Peyer's patch (tissue), 4 donors: ENCODE measurements at places on chromosomes 12 and 14. TPM values are rescaled to one million over a fixed set of nuclear protein-coding genes. Genes with fewer than 3 reads are reported as not detected.

GRCh38 chr14:32339188-32339587, 10.1 kb downstream of the AKAP6 start:
- DNase-seq = no peak

DNA sequence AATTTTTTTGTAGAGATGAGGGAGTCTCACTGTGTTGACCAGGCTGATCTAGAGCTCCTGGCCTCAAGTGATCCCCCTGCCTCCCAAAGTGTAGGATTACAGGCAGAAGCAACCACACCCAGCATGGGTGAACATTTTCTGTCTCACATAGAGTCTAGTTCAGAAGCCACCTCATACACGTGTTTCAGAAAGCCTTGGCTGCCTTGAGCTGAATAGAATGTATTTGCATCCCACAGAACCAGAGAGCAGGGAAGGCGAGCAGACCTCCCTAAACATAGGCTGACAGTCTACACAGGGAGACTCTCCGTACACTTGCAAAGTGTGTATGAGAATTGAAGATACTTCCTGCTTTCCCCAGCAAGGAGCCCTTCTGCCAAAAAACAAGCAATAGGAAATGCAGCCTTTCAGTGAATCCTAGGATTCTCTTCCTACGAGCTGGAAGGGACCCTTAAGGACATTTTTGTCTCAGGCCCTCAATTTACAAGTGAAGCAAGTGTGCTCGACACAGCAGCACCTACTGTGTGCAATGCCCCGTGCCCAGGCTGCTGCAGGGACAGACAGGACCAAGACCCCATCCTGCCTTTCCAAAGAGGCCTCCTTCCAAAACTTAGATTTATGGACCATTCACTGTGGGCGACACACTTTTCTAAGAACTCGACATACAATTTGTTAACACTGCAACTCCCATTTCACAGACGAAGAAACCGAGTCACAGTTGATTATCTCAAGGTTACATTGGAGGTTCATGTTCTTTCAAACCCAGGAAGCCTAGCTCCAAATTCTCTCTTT, 11.2 kb downstream of the NUAK1 start:
- no peak for DNase-seq

GRCh38 chr14:100891051-100891450, 12.5 kb downstream of the RTL1 start:
- peak; percentile 21 for DNase-seq

- DNase-seq = peak; percentile 51
Measured at GRCh38 chr12:42589465-42590329, at the start of gene PRICKLE1. Gene PRICKLE1, minus strand, starts transcription at chr12:42589746. Its CDS starts 117,230 bp downstream, at chr12:42472516.

DNA sequence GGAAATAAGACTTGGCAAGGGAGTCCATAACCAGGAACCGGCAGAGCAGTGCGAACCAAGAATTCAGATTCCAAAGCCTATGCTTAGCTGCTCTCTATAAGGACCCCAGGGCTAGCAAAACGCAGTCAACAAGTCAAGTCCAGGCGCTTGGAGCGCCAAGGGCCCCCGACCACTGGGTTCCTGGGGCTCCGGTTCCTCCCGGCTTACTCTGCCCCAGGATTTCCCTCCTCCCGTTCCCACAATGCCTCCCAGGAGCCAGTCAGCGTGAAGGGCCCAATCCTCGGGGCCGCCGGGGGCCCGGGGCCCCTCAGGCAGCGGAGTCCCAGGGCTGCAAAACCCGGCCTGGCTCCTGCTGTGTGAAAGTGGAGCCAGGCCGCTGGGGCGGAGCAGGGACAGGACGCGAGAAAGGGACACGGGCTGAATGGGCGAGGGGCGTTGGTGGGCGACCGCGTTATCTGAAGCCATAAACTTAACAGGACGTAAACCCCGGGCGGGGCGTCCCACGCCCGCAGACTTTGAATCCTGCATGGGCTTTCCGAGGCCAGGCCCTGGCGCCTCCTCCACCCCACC, 1.5 kb downstream of the KRT8 start:
- DNase-seq = peak; percentile 89

DNA sequence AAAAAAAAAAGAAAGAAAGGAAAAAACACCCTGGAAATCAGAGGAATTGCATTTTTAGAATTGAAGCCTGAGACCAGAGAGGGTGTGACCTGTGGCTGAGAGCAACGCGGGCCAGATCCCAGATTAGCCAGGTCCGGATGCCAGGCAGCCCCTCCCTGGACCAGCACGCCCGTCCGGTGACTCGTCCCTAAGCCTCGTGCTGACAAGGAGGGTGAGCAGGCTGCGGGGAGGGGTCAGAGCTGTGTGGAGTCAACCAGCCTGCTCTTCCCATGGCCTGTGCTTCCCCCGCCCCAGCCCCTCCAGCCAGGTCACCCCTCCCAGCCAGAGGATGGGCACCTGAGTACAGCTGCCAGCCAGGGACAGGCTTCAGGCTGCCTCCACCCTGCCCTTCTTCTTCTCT, 4.2 kb upstream of the KLC1 start:
- DNase-seq = peak; percentile 81

DNA sequence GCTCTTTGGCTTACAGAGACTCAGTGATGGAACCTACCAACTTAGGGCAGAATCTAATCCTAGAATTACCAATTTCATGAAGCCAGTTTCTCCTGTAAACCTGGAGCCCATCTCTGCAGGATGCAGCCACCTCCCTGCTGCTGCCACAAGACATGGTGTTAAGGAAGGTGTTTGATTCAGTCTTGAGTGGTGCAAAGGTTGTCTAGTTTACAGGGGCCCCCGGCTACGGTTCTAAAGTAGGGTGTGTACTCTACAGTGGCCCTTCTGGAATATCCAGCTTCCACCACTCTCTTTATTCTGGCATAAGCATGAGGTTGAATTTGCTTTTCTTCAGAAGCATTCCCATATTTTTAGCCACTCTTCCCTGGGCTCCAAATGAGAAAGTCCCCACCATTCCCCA, 154.1 kb upstream of the GRIP1 start:
- no peak for DNase-seq

DNA sequence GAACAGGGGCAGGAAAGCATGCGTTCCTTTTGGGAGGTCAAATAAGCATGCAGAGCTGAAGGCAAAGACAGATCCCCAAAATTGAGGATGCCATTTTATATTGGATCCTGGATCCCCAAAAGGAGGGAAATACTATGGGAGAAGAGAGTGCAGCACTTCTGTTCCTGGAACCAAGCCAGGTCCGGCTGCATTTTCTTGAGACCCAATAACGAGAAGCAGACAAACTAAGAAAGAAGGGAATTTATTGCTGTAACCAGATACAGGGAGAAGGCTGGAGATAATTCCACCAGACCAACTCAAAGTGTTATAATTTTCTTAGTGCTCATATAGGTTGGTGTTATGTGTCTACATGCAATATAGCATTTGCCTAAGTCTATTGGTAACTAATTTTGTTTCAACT, 60.8 kb downstream of the PDE6H start:
- DNase-seq = no peak

GRCh38 chr14:66369157-66369697, 116.9 kb upstream of the CCDC196 start:
- no peak for DNase-seq

DNA sequence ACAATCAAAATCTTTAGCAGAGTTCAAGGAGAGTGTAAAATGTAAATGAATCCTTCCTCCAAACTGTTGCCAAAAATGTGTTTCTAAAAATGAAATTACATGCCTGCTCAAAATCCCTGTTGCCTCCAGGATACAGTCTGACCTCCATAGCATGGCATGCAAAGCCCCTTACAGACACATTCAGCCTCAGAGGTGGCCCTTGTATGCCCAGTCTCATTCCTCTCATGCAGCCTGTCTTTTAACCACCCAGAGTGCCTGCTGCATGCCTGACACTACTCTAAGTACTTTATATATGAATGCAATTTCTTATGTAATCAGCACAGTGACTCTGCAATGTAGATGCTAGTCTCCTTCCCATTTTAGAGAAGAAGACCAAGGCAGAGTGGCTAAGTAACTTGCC, 24.4 kb upstream of the PTPRQ start:
- no peak for DNase-seq

DNA sequence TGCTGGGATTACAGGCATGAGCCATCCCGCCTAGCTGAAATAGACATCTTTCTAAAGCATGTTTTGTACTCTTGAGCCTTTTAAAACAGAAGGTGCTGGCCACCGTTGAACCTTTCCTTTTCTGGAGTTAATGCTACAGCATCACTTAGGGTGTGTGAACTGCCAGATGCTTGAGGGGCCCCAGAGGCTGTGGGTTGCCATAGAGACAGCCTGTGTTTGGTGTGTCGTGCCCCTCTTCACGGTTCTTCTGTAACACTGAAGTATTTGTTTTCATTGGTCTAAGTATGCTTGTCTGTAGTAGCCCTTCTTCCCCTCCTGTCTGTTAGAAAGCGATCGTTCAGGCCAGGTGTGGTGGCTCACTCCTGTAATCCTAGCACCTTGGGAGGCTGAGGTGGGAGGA, 30.8 kb downstream of the PLEKHG3 start:
- DNase-seq = no peak

GRCh38 chr14:106787626-106788025, 1261.2 kb downstream of the TMEM121 start:
- no peak for DNase-seq

GRCh38 chr12:78886719-78887407, 22.3 kb downstream of the SYT1 start:
- no peak for DNase-seq

DNA sequence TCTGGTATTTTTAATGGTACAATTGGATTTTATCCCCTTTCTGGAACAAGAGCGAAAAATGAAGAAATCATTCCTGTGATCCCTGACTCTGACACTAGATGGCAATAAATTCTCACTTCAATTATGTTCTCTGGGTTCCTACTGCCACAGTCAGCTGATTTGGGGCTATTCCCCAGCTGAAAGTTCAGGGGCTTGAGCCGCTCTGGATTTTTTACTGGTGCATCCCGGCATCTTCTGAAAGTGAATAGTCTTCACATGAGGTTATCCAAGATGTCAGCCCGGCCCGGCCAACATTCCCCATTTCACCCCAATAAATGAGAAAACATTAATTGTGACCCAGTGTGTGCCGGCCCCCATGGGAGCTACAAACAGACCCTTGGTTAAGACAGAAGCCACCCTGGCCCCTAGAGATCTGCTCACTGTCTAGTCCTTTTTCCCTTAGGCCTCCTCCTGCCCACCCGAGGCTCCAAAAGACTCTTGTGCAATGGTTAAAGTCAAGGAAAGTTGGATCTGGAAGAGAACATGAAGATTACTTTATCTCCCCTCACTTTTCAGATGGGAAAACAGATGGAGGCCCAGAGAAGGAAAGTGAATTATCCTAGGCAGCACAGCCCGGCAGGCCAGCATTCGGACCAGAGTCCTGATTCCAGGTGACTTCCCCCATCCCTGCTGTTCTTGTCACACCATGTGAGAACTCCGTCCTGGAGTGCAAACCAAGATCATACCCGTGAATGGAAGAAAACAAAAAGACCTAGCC, 20.8 kb downstream of the CKAP4 start:
- no peak for DNase-seq

GRCh38 chr12:76940671-76941445, 62.0 kb upstream of the CSRP2 start:
- DNase-seq = no peak

GRCh38 chr12:65121049-65121955, at the start of gene WIF1:
Gene WIF1, minus strand, starts transcription at chr12:65121305. Its CDS starts 114 bp downstream, at chr12:65121191.
- peak; percentile 46 for DNase-seq

Gene IFNG-AS1
- total RNA-seq = not detected

Gene ACIN1
- 281 TPM for total RNA-seq

Gene OVCH1
- total RNA-seq = not detected

Gene PCNX4
- 56.2 TPM for total RNA-seq

Gene CELA1
- not detected for total RNA-seq

Gene SBNO1
- 18.4 TPM for total RNA-seq

Gene YLPM1
- 61.5 TPM for total RNA-seq

Gene SMCO2
- total RNA-seq = not detected

Gene FSCB
- 0.54 TPM for total RNA-seq
